Right kidney (tissue), 9 donors: ENCODE measurements at places on chromosomes 11 and 22.

- peak; percentile 58 for DNase-seq
Measured at GRCh38 chr11:68314203-68315170, 2.1 kb downstream of the LRP5 start.

GRCh38 chr11:23398052-23398451, 537.8 kb upstream of the CCDC179 start:
- no peak for DNase-seq

DNA sequence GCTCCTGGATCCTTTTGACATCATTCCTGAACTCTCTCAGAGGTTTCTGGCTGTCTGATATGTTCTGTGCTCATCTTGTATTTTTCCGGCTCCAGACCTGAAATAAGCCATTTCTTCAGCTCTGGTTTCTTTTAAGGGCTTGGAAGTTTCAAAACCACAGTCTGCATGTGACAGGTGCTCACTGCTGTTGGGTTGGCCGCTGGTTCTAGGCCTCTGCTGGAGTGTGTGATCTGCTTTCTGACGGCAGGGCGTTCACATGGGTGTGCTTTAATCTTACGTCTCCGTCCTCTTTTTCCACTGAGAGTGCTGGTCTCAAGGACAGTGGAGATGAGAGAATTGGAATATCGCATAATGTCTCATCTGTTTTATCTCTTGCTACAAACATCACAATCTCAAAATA, 10.3 kb downstream of the ZBED4 start:
- DNase-seq: no peak

GRCh38 chr11:17473071-17473744, 3.4 kb downstream of the ABCC8 start:
- DNase-seq: no peak

- DNase-seq: no peak
Measured at GRCh38 chr11:63520606-63521170, 14.8 kb downstream of the LGALS12 start.

- DNase-seq: no peak
Measured at GRCh38 chr11:46611526-46612304, 5.3 kb downstream of the HARBI1 start.

GRCh38 chr22:39170825-39171622, 18.5 kb upstream of the CBX7 start:
- DNase-seq: peak; percentile 79

- DNase-seq: no peak
Measured at GRCh38 chr11:134244593-134244992, 8.6 kb downstream of the THYN1 start.

DNA sequence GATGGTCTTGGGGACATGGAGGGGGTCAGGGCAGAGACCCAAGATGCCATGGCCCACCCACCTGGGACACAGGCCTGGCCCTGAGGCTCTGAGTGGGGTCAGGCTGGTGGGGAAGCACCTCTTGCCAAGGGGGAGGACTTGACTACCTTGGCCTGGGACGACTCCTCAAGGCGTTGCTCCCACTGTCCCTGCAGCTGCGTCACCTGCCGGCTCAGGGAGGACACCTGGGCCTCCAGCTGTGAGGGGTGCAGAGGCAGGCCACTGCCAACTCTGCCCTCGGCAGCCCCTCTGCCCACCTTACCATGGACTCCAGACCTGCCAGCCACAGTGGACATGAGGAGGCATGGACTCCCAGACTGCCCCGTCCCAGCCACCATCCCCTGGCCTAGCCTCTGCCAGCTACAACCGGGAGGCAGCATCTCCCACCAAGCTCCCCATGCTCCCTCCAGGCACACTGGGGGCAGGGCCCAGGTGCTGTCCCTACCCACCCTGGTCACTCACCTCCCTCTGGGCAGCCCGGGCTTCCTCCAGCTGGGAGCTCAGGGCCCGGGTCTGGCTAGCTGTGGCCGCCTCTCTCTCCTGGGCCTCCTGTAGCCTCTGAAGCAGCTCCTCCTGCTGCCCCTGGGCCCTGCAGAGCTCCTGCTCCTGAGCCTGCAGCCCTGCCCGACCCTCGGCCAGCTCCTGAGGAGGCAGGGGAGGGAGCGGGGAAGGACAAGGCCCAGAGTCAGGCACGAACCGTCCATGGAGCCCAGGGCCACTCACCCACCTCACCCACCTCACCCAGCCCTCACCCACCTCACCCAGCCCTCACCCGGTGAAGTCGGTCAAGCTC, 8.6 kb downstream of the CDC42BPG start:
- no peak for DNase-seq

GRCh38 chr11:92302770-92303169, 78.2 kb downstream of the FAT3 start:
- no peak for DNase-seq

DNA sequence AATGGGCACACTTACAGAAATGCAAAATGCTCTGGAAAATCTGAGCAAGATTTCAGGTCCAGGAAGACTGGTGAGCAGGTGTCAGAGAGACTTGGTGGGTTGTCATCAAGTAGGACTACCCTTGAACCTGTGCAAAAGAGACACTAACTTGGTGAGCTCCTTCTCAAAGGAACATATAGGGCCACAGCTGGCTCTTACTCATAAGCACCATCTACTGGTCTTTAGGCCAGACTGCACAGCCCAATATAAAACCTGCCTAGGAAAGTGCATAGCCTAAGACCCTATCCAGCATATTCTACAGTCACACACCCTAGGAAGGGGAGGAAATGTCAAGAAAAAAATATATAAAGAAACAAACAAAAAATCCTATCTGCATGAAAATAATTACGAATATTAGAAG, 18.2 kb upstream of the OR10W1 start:
- DNase-seq: no peak

DNA sequence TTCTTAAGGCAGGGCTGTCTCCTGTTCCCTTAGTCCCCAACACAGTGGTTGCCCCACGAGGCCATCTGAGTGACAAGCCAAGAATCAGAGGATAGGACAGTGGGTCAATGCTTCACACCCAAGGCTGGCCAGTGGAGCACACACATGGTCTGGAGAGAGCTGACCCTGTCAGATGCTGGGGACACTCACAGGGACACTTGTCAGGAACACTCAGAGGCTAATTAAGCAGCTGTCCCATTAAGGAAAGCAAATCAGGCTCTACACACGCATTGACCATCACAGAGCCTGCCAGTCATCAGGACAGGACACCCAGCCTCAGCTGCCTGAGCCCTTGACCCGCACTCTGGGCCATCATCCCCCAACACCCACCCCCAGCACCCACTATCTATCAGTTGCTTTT, 18.2 kb downstream of the GDPD5 start:
- no peak for DNase-seq

DNA sequence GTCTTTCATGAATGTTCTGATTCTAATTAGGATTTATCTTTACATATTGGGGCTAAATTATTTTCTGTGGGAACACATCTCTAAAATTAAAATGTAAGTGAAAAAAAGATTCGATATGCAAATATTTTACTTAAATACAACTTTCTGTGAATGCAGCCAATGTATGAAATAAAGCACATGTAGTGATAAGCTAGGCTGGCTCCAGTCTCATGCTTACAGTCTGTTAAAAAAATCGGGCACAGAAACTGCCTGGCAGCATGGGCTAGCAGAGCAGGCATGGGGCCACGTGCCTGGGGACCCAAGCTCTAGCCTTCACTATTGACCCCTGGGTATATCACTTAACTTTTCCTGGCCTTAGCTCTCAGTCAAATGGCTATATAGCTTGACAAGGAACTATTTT, 46.5 kb downstream of the NELL1 start:
- DNase-seq: no peak

- no peak for DNase-seq
Measured at GRCh38 chr11:110113505-110113904, 20.3 kb downstream of the ZC3H12C start.

GRCh38 chr11:6708876-6709275, 25.7 kb upstream of the MRPL17 start:
- no peak for DNase-seq

GRCh38 chr11:64752175-64752970, 7.4 kb downstream of the PYGM start:
- no peak for DNase-seq

DNA sequence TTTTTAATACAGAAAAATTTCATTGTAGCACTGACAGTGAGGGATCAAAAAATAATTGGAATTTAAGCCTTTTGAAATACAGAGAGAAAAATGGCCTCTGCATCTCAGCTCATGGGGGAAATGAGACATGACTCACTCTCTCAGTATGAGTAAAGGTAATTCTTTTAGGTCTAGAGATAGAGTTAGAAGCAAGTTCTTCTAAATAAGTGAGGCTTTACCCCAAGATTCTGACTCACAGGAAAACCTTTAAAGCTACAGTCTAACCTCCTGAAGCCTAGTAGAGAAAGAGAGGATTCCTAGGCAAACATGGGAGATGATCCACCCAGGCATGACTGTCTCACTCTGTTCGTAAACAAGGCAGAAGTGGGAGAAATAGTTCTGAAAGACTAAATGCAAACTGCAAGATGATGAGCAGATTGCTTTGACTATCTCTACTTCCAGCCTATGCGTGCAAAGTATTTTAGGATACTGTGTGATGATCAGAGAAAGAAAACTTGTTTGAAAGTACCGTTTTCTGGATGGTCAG, 1003.3 kb upstream of the CCDC90B start:
- DNase-seq: no peak

GRCh38 chr22:19755722-19756287, 4.8 kb upstream of the TBX1 start:
- no peak for DNase-seq

DNA sequence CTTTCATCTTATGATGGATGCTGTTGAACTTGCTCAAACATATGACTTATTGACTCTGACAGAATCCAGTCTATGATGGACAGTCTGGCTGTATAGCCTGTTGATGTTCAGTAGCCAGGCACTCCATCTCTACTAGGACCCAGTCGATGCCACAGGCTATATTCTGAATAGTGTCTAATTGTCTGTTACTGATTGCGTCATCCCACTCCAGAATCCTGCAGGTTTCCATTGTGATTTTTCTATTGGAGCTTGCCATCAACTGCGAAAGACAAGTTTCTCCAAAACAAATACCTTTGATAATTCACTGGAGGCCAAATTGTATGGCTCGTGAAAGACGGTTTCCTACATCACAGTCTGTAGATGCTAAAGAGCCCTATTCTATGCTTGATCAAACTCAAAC, 481.7 kb upstream of the CHORDC1 start:
- DNase-seq: no peak

- no peak for DNase-seq
Measured at GRCh38 chr11:57541169-57541568, 3.8 kb downstream of the SMTNL1 start.

GRCh38 chr11:120260616-120261015, 20.7 kb downstream of the POU2F3 start:
- no peak for DNase-seq

GRCh38 chr22:32627091-32627490, 152.5 kb downstream of the FBXO7 start:
- no peak for DNase-seq

DNA sequence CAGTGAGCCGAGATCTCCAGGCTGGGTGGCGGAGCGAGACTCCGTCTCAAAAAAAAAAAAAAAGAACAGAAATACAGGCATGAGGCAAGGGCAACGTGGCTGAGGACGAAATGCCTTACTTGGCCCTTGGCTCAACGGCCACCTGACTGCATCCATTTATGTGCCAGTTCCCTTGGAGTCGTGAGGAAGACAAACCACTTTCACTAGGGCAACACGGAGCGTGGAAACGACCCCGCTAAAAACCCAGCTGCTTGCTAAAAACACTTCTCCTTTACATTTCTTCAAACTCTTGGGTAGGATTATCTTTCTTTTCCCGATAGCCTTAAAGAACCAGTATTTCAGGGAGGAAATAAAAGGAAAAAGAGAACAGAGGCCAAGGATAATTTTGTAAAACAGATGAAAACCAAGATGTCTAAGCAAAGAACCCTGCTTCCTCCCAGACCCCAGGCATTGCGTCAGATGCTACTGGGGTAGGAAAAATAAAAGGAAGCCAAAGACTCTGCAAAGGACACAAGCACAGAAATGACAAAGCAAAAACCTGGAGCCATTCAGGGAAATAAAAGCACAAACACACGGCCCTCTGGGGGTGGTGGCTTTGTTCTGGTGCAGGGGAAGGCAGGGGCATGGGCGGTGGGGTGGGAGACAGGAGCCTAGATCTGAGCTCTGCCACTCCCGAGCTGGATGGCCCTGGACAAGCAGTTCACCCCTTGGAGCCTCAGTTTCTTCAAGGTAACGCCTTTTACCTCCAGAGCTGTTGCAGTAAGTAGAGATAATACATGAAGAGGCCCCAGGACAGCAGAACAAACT, 37.0 kb downstream of the PC start:
- no peak for DNase-seq

- no peak for DNase-seq
Measured at GRCh38 chr22:26431261-26431995, 2.4 kb downstream of the ASPHD2 start.

- DNase-seq: peak; percentile 78
Measured at GRCh38 chr22:26756675-26757293, 99.4 kb downstream of the MIAT start.

- DNase-seq: no peak
Measured at GRCh38 chr11:62004473-62004872, 37.0 kb upstream of the FTH1 start.

DNA sequence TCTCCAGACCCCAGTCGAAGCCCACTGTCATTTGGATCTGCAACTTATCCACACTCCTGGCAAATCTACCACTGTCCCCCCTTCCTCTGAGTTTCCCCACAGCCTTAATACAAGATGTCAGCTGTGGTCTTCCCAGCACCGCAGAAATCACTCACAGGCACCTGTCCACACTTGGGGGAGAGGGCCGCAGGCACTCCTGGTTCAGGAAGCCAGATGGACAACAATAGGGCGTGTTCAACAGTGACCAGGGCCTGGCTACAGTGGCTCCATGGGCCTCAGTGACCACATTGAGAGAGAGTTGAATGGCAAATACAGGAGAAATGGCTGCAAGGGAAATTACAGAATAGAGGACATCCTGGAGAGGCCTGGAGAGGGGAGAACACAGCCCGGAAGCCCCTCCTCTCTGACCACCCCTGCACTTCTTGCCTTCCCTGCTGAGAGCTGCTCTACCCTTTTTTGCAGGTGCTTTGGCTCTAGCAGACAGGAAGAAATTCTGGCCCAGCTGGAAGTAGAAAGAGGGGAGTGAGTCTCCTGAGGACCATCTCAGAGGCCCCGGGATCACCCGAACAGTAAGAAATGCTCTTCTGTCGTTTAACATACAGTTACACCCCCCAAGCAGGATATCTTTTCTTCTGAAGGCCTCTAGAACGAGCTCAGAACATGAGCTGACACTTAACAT, 164.6 kb downstream of the FEZ1 start:
- no peak for DNase-seq

DNA sequence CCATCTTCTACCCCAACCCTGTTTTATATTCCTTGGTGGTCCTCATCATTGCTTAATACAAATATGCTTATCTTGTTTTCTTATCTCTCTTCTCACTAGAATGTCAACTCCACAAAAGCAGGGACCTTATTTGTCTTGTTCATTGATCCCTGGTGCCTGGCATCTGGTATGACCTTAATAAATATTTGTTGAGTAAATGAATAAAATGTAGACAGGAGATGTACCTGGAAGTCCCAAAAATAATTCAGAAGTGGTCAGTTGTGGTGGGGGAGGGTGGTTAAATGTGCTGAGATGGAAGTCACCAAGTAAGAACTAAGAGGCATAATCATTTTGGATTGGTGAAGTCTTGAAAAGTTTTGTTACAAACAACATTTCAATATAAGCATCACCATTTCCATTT, 214.8 kb upstream of the MPPED2 start:
- DNase-seq: no peak
